Stimulated activated CD8-positive, alpha-beta memory T cell treated with anti-CD3 and anti-CD28 coated beads, Interleukin-15, amount 100 ng/mL, for 1 hour (primary cell): ENCODE measurements at places on chromosomes 1 and 21.

- DNase-seq: no peak
Measured at GRCh38 chr1:51284487-51284954, 45.8 kb downstream of the TTC39A start.

- DNase-seq: no peak
Measured at GRCh38 chr1:212949771-212950170, 570 bp upstream of the VASH2 start.

GRCh38 chr1:107941531-107941930 lies 23.4 kb downstream of the VAV3 start:
- DNase-seq: no peak

DNA sequence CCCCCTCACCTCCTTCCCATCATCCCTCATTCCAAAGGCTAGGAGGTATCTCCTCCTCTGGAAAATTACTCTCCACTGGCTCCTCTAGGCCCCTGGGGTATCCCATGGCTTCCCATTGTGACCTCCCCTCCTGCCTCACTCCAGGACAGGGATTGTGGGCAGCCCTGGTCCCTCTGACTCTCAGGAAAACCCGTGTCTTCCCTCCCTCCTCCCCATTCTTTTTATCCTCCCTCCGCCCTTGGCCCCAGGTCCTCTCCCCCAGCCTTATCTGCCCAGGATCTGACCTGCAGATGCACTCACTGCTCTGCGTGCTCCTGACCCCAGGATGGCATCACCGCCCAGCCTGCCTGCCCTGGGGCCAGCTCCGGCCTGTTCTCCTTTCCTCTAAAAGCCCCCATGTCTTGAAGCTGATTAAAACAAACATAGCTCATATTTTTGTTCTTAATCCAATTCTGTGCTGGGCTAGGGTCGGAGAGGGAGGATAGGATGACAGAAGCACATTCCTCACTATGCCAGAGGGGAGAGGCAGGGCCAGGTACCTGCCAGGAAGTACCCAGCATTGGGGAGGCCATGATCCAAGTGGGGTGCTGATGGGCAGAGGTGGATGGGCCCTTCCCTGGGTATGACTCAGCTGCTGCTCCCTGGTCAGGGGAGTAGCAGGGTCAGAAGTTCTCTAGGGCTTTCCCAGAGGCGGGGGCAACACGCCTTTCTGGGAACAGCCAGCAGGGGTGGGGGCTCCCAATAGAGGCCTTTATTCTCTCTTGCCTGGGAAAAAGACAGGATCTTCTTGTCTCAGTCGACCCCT lies 13.8 kb upstream of the UBL4B start:
- DNase-seq: no peak

GRCh38 chr1:24903011-24903461 lies 27.0 kb downstream of the RUNX3 start:
- DNase-seq: no peak

DNA sequence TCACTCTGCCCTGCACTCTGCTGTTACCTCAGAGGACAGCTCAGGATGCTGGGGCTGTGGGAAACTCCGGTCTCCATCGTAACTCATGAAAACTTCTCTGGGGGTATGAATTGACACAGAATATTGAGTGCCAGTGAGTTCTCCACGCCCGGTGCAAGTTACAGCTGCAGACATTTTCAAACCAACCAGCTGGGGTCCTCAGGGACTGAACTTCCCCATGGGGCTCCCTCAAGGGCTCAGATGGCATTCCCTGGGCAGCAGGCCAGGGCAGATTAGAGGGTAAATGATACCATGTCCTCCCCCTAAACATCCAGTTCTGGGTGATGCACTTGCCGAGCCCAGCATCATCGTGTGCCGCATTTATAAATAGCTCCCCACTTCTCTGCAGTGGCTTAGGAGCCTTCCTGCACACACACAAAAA lies 27.8 kb upstream of the CCSAP start:
- DNase-seq: no peak

- no peak for DNase-seq
Measured at GRCh38 chr1:181479137-181479745, 4.1 kb upstream of the CACNA1E start.

DNA sequence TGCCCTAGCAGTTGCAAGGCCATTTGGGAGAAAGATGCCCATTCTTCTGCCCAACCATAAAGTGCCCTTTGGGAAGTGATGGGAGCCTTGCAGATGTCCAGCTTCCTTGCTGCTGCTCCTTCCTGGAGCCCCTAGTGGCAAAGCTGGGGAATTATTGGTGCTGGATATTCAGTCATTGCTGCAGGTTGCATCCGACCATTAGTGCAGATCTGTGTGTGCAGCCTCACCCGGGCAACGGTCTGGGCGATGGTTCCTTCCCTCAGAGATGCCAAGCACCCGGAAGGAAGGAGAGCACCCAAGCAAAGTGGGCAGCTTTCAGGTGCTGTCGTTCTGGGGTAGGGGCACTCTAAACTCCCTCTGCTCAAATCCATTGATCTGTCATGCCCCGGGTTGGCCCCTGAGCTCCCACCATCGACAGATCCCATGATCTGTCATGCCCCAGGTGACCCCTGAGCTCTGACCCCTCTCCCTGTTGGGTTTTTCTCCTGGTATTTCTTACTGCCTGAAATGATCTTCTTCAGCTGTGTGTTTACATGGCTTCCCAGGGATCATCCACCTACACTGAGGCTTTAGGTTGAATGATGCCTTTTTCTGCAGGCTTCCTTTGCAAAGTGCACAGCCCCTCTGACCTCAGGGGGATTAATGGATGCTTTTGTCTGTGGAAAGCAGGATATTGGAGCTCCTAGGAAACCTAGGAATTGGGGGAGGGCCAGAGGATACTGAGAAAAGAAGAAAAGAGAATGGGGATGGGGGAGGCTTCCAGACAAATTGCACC lies 467.5 kb downstream of the PTPRU start:
- DNase-seq: no peak

DNA sequence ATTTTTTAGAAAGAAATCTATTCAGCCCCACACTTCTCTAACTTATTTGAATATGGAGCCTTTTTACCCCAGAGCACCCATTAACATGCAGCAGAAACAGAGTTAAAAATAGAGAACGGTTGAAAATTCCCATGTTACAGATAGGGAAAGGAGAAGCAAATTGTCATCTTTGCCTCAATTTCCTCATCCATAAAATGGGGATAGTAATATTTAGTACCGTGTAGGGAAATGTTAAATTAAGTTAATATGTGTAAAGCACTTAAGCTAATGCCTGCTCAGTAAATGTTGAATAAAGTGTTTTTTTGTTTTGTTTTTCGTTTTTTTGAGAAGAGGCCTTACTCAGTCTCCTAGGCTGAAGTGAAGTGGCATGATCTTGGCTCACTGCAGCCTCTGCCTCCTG lies 50.3 kb downstream of the NAV1 start:
- no peak for DNase-seq

DNA sequence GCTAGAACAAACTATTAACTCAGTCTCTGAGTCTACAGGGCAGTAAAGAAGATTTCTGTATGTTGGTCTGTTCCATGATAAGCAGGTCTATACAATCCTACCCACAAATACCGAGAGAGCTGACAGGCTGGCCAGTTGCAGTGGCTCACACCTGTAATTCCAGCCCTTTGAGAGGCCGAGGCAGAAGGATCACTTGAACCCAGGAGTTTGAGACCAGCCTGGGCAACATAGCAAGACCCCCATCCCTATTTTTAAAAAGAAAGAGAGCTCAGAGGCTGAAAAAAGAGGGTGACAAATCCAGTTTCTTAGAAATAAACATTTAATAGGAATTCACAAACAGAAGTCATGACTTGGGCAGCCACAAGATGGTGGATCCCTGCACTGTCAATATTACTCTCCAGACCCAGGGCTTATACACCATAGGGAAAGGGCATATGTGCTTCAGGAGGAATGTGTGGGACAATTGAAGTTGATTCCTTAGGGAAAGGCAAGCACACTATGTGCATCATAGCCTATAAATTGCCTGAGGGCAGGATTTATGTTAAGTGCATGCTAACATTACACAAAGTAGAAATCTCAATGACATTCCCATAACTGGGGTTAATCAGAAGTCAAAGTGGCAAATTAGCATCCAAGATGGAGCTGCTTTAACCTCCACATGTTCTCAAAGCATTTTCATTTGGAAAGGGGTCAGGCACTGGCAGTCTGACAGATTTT lies 66.8 kb downstream of the SLC16A1 start:
- no peak for DNase-seq
